ENCODE measurements at places on chromosomes 7 and 10. TPM values are rescaled to one million over a fixed set of nuclear protein-coding genes. Genes with fewer than 3 reads are reported as not detected.

The SPDYE11 gene
- total RNA-seq, result not detected

The ANKRD30A gene
- total RNA-seq, result not detected

The A1CF gene
- not detected for total RNA-seq

GRCh38 chr7:81584667-81585066 lies 185.2 kb downstream of the HGF start:
- DNase-seq, result no peak
- no peaks in the 10 kb centered on the region for H3K27me3 ChIP-seq
- no peak overlapping the region for H3K27ac ChIP-seq
- H3K4me3 ChIP-seq, result no peak overlapping the region
- H3K36me3 ChIP-seq, result no peaks in the 10 kb centered on the region

DNA sequence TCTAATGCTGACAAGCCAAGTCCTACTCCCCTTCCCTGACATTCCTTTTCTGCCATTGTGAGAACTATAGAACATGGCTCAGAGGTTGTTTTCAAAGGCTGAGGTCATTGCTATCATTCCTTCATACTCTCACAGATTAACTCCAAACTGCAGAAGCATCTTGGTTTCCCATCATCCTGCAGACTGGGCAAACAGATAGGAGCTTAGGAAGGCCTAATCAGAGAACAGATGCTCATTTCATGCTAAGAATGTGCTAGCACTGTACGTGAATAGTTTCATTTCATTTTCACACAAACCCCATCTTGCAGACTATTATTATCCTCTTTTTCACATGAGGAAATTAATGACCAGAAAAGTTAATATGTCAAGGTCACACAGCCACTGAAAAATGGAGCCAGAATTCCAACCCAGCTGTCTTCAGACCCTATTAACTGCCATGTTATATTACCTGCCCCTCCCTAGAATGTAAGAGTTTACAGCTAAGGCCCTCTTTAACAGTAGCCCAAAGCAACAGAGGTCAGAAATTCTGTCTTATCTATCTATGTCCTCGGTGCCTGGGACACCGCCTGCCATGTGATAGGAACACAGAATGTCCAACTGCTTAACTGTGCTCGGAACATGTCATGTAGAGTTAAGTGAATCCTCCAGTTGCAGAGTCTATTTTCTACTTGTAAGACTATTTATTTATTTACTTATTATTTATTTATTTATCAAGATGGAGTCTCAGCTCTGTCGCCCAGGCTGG lies 2.9 kb upstream of the LCOR start:
- DNase-seq, result no peak
- H3K27ac ChIP-seq, result no peak overlapping the region
- H3K4me3 ChIP-seq, result no peak overlapping the region
- peaks cover under 1% of the 10 kb centered on the region for H3K27me3 ChIP-seq
- peaks cover 22% of the 10 kb centered on the region for H3K4me1 ChIP-seq

GRCh38 chr10:71868192-71868697 lies 17.2 kb upstream of the PSAP start:
- no peak overlapping the region for H3K27ac ChIP-seq
- H3K27me3 ChIP-seq, result peaks cover 4% of the 10 kb centered on the region
- no peaks in the 10 kb centered on the region for H3K36me3 ChIP-seq
- no peak for DNase-seq
- H3K4me1 ChIP-seq, result peaks cover 3% of the 10 kb centered on the region

DNA sequence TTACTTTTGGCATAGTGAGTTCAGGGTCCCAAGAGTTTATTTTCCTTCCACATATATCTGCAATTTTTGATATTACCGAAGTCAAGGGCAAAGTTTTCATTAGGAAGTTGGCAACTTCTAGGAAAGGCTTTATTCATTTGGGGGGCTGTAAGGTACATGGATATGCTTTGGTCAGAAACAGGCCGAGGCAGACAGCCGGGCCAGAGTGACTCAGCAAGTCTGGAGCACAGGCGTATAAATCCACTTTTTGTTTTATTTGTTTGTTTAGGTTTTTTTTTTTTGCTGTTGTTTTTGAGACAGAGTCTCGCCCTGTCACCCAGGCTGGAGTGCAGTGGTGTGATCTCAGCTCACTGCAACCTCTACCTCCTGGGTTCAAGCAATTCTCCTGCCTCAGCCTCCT lies 3.7 kb downstream of the ZNF680 start:
- no peaks in the 10 kb centered on the region for H3K27me3 ChIP-seq
- DNase-seq, result no peak
- H3K36me3 ChIP-seq, result peaks cover 65% of the 10 kb centered on the region
- no peak overlapping the region for H3K27ac ChIP-seq

DNA sequence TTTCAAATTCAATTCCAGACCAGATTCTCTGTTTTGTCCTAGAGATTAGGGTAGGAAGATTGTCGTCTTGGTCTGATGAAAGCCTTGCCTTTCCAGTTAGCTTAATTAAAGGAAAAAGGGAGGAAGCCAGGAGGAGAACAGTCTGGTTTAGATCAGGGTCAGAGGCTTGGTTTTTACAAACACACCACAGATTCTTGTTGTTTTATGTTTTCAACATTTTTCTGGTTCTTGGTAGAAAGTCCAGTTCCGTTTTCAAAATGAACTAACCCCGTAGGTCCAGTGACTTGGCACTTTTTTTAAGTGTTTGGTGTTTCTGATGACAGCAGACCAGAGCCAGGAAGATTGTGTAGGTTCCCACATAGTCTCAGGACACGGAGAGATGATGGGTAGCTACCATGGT lies 167.1 kb upstream of the INHBA start:
- H3K36me3 ChIP-seq, result peaks cover 6% of the 10 kb centered on the region
- H3K27me3 ChIP-seq, result peaks cover 12% of the 10 kb centered on the region
- H3K4me1 ChIP-seq, result peaks cover 21% of the 10 kb centered on the region
- no peak for DNase-seq

DNA sequence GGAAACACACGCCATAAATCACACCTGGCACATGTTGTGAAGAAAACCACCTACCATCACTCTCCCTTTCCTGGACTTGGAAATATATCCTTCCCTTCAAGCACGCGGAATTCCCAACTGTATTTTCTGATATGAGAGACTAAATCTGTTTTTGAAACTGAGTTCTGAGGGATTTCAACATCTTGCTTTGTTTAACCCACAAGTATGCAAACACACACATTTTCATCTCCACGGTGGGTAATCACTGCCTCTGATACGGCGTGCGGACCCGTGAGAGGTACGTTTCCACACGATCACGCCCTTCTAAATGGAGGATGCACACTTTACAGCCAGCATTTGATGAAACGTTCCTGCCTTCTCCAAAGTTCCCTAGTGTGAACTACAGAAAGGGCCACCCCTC lies 83.4 kb downstream of the ZRANB1 start:
- H3K4me1 ChIP-seq, result no peaks in the 10 kb centered on the region
- H3K27me3 ChIP-seq, result peaks cover 2% of the 10 kb centered on the region
- H3K36me3 ChIP-seq, result no peaks in the 10 kb centered on the region
- H3K27ac ChIP-seq, result no peak overlapping the region

- H3K4me1 ChIP-seq, result peaks cover 12% of the 10 kb centered on the region
- H3K27ac ChIP-seq, result no peak overlapping the region
- no peaks in the 10 kb centered on the region for H3K36me3 ChIP-seq
- peaks cover 50% of the 10 kb centered on the region for H3K27me3 ChIP-seq
- DNase-seq, result no peak
- no peak overlapping the region for H3K4me3 ChIP-seq
Measured at GRCh38 chr7:155369766-155370165, 72.1 kb downstream of the INSIG1 start.

GRCh38 chr10:119441921-119442757 lies 100.4 kb downstream of the RGS10 start:
- H3K4me3 ChIP-seq, result no peak overlapping the region
- no peak for DNase-seq
- peaks cover 12% of the 10 kb centered on the region for H3K36me3 ChIP-seq

DNA sequence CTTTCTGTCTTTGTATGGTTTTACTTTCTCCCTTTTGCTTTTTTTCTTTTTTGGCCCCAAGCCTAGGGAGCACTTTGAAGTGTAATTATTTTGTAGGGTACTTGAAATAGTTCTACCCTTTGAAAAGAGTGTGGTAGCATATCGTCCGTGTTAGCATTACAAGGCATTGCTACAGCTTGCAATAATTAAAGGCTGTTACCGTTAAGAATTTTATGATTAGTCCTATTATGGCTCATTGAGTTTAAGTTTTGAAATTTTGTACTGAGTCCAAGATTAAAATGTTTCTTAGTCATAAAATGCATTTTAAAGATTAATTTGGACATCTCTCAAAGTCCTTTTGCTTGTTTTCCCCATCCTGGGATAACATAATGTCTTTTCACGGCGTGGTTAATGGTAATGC lies 490.0 kb upstream of the LRRN3 start:
- H3K27ac ChIP-seq, result no peak overlapping the region
- H3K4me3 ChIP-seq, result no peak overlapping the region
- no peak for DNase-seq
- peaks cover 1% of the 10 kb centered on the region for H3K4me1 ChIP-seq

DNA sequence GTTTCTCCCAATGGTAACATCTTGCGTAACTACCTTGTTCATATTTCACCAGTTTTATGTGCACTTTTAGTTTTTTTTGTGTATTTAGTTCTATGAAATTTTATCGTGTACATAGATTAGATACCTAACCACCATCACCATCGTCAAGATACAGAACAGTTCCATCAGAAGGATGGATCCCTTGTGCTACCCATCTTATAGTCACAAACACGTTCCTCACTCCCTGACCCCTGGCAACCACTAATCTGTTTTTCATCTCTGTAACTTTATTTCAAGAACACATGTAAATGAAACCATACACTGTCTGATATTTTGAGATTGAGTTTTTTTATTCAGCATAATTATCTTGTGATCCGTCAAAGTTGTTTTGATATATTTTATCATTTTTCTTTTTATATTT lies 29.9 kb downstream of the FANK1 start:
- no peak for DNase-seq
- no peaks in the 10 kb centered on the region for H3K4me1 ChIP-seq
- H3K4me3 ChIP-seq, result no peak overlapping the region
- no peak overlapping the region for H3K27ac ChIP-seq
- no peaks in the 10 kb centered on the region for H3K36me3 ChIP-seq
- H3K27me3 ChIP-seq, result no peaks in the 10 kb centered on the region

DNA sequence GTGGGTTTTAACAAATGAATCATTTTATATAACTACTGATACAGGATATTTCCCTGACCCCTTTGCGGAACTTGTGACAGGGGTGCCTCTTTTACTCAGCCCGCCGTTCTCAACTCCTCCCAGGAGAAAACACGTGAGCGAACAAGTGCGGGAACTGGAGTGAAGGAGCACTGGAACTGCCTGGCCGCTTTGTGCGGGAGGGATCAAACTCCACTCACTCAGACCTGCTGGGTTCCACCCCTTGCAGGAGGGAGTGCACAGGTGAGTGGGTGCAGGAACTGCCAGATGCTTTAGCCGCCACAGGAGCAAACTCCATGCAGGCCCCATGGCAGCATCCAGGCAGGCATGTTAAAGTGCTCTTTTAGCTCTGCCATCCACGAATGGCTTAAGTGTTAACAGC lies 513.4 kb upstream of the GRM3 start:
- H3K36me3 ChIP-seq, result no peaks in the 10 kb centered on the region
- H3K27me3 ChIP-seq, result no peaks in the 10 kb centered on the region
- DNase-seq, result no peak

DNA sequence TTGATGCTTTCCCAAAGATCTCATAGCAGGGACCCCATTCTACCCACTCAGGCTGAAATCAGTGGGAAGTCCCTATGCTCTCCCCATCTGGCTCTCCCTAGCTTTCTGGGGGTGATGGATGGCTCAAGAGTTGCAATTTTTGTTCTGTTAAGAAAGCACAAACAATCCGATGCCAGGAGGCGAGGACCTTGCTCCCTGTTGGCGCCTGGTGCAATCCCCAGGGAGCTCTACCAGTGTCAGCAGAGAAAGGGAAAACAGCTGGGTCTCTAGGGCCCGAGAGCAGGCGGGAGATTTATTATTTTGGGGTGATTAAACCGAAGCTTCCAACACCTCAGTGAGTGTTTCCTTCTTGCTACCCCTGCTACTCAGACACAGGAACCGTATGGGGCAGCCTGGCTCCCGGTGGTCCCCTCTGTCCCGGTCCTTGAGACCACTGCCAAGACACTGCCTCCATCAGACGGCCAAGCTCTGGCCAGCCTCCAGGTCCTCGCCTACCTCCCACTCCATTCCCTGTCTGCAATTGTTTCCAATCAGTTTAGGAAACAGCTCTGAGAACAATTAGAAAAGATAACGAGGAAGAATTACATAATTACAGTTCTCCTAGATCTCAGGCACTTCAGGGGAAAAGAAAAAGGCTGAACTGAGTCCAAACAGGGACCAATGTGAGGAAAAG lies 147.9 kb downstream of the PLXNA4 start:
- peaks cover 4% of the 10 kb centered on the region for H3K36me3 ChIP-seq
- no peak overlapping the region for H3K4me3 ChIP-seq
- H3K27ac ChIP-seq, result peak overlapping the region; percentile 57
- H3K4me1 ChIP-seq, result peaks cover 65% of the 10 kb centered on the region

DNA sequence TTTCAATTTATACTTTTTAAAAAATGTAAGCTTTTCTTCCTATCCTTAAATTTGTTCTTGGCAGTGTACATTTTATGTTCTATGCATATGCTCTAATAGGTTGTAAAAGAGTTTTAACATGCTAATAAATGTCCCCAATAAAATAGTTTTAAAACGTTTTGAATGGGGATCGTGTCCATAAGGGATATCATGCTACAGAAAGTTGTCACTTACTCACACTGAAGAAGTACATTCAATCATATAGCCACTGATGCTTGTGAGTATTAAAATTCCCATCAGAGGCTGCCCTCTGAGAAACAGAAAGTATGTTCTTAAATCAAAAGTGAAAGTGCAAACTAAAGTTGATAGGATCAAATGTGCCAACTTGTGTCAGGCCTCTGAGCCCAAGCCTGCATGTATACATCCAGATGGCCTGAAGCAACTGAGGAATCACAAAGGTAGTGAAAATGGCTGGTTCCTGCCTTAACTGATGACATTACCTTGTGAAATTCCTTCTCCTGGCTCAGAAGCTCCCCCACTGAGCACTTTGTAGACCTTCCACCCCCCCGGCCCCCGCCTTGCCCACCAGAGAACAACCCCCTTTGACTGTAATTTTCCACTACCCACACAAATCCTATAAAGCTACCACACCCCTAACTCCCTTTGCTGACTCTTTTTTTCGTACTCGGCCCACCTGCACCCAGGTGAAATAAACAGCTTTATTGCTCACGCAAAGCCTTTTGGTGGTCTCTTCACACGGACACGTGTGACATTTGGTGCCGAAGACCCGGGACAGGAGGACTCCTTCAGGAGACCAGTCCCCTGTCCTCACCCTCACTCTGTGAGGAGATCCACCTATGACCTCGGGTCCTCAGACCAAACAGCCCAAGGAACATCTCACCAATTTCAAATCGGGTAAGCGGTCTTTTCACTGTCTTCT lies 877 bp upstream of the NOD1 start:
- peaks cover 33% of the 10 kb centered on the region for H3K4me1 ChIP-seq
- no peak for DNase-seq

Data from activated naive CD8-positive, alpha-beta T cell treated with anti-CD3 and anti-CD28 coated beads, Interleukin-2, amount 10 ng/mL, durations not matched to agents 7 days and 5 days (primary cell).